ENCODE measurements at places on chromosomes 1 and 21.

- DNase-seq, result no peak
These were observed 290.4 kb downstream of the AKT3 start for GRCh38 chr1:243559575-243560162.

GRCh38 chr1:192439373-192440025 lies 122.7 kb downstream of the RGS21 start:
- no peak for DNase-seq

DNA sequence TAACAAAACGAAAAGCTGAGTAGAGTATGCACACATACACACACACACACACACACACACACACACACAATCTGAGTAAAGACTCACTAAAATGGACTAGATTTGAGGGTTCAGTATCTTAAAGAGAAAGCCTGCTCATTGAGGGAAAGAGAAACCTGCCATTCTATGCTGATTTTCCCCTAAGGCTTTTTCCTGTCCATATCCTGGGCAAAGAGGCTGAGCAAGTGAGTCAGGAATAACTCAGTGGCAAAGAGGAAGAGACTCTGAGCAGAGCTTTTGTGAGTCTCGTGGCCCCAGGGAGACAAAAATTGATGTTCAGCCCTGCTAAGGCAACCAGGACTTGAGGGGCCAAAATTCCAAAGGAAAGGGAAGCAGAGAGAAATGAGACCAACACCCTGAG lies 37.3 kb upstream of the RUNX1 start:
- no peak for DNase-seq

DNA sequence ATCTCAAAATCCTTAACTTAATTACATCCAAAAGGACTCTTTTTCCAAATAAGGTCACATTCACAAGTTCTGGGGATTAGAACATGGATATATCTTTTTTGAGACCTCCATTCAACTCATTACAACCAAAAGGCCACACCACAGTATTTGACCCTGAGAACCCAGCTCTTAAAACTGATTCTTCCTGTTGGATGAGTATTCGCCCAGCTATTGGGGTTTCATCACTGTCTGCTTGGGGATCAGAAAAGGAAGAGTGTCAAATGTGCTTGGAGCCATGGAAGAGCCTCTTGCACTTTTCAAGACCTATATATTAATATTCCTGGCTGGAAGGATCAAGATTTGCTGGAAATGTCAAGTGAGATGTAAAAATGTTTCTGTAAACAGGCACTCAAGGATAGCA lies 5.4 kb upstream of the TINAGL1 start:
- DNase-seq, result no peak

GRCh38 chr1:21849909-21850576 lies 38.0 kb downstream of the LDLRAD2 start:
- DNase-seq, result no peak

- no peak for DNase-seq
These were observed 104.1 kb downstream of the RIPK4 start for GRCh38 chr21:41662761-41663160.

DNA sequence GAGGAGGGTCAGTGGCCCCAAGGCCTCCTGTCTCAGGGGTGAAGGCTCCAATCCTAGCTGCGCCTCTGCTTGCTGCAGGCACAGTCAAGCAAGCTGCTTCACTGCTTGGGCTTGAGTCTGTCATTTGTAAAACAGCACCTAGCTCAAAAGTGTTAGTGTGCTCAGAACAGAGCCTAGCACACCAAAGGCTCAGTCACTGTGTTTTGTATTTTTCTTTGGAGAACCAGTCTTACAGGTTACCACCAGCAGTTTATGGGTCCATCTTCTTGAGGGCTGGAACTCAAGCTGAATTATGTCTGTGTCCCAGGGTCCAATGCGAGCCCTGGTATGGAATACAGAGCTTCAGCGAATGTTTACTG lies 113.6 kb downstream of the DMRTB1 start:
- no peak for DNase-seq

- no peak for DNase-seq
These were observed 350.2 kb downstream of the SMYD3 start for GRCh38 chr1:246156847-246157246.

DNA sequence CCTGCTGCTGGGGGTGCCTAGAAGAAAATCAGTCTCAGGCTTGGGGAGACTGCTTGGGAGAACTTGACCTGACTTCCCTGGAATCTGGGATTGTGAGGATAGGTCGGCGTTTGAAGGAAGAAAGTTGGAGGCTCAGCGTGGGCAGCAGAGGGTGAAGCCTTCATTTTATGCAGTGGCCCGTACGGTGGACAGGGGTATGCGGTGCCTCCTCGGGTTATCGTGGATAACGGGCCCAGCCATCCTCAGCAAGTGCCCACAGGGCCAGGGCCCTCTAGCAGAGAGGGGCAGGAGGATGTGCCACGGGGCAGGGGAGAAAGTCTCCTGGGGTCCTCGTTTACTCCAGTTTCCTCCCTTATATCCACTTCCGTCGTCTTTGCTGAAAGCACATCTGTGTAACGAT lies 34.0 kb downstream of the CHAF1B start:
- DNase-seq, result no peak

DNA sequence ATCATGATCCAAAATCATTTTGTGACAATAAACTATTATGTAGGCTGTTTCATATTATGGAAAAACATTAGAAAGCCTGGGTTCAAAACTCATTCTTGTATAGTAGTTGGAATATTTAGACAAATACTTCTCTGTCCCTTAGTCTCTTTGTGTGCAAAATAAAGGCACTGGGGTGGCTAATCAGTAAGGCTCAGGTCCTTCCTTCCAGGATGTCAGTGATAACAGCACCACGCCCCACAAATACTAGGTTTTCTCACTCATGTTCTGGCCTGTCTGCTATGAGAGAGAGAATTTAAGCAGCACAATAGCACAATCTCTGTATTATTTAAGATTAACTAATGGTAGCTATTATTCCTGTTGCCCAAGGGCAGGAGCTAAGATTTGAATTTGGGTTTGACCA lies 458.3 kb upstream of the BEND5 start:
- no peak for DNase-seq

DNA sequence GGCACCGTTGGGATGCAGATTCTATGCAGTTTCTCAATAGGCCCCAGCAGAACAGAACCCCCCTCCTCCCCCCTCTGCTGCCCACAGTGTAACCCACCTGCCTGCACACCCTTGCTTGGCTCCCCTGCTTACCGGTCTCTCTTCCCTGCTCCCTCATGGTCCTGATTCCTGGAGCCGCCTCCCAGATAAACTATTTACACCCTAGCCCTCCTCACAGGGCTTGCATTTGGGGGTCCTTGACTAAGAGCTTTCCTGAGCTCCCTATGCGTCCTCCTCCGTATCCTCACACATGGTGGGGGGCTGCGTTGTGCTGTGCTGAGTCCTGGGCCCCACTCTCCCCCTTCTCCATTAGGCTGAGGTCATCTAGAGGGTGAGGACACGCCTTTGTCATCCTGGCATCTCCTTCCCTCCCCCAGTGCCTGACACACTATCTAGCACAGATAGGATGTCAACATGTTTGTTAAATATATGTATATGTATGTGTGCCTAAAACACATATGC lies 121.9 kb downstream of the GRIK3 start:
- DNase-seq, result no peak

Measured in GM12891 (cell line).